Globus pallidus (tissue), 1 donor: ENCODE measurements at places on chromosomes 7 and 10.

GRCh38 chr7:123657304-123657685 lies 1.6 kb downstream of the LMOD2 start:
- no peak for DNase-seq

- no peak for DNase-seq
Measured at GRCh38 chr7:144656965-144657517, 178.8 kb downstream of the TPK1 start.

GRCh38 chr7:93194386-93194785 lies 31.9 kb downstream of the HEPACAM2 start:
- DNase-seq: no peak

DNA sequence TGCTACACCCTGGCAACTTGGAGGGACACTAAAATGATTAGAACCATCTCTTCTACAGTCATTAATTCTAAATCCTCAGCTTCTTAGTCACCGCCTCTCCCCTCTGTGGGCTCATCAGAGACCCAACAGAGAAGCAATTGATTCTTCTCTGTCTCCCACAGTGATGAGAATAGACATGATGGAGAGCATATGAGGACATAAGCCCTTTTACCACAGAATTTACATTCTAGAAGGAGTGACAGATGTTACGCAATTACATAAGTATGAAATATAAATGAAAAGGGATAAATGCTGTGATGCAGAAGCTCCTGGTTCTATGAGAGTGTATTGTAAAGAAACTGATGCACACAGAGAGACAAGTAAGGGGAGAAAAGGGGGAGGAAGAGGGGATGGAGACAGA lies 18.1 kb upstream of the ABCB5 start:
- no peak for DNase-seq

DNA sequence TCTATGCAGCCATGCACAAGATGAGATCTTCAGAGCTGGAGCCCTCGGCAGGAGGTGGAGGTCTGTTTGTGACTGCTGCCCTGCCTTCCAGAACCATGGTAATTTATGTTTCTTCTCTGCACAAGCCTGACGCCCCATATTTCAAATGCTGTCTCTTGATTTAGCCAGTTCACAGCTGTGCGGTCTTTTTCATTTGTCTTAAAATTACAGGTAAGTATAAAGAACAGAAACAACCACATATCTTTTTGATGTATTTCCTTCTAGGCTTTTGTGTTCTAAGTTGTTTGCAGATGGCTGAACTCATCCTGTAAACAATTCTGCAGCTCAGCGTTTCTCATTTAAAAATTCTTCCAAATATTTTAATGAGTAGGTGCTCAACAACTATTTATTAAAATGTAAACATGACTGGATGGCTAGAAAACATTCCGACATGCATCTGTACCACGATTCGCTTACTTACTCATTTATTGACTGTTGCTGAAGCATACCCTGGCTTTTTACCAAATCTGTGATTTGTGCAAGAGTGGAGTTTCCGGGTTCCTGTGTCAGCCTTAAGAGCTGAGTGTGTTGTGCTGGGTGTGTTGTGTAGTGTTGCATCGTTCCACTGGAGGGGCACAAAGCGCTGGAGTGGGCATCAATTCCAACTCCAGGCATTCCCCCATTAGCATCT lies 58.9 kb downstream of the PIP4K2A start:
- no peak for DNase-seq

GRCh38 chr7:105189859-105190492 lies 176.0 kb downstream of the KMT2E start:
- DNase-seq: no peak

DNA sequence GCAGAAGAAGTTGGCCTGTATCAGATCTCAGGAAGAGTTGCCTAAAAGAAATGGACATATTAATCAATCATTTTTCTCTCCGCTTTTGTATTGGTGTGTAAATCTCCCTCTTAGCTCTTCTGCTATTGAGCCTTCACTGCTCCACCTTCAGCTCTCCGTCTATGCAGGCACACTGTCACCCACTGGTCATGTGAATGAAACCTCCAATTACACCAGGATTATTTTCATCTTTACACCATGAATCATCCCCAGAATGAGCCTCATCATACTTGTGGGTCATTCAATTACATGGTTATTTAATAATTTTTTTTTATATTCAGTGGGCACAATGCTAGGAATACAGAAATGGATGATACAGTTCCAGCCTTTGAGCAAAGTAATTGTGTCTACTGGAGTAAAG lies 92.6 kb downstream of the LRRC4 start:
- no peak for DNase-seq

- DNase-seq: no peak
Measured at GRCh38 chr10:69803809-69804208, 2.1 kb downstream of the COL13A1 start.

GRCh38 chr10:29794776-29795611 lies 160.2 kb upstream of the SVIL start:
- no peak for DNase-seq

GRCh38 chr10:69052736-69053135 lies 35.2 kb upstream of the SRGN start:
- DNase-seq: no peak

DNA sequence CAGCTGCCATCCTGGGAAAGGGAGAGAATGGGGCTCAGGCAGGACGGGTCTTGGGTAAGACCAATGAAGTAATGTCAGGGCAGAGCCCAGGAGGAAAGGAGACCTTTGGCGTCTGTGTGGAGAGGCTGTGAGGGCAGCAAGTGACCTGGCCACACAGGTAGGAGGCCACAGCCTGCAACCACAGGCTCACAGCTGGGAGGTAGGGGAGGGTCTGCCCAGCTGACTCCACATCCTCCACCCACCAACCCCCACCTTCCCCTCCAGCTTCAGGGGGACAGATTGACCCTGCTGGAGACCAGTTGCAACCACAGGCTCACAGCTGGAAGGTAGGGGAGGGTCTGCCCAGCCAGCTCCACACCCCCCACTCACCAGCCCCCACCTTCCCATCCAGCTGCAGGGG lies 262.2 kb upstream of the TCERG1L start:
- DNase-seq: no peak

- no peak for DNase-seq
Measured at GRCh38 chr7:43278088-43278644, 165.7 kb downstream of the HECW1 start.

- no peak for DNase-seq
Measured at GRCh38 chr7:116800594-116800993, 61.8 kb upstream of the CAPZA2 start.

GRCh38 chr10:79068203-79068561 lies 584 bp upstream of the ZMIZ1 start:
- DNase-seq: no peak

DNA sequence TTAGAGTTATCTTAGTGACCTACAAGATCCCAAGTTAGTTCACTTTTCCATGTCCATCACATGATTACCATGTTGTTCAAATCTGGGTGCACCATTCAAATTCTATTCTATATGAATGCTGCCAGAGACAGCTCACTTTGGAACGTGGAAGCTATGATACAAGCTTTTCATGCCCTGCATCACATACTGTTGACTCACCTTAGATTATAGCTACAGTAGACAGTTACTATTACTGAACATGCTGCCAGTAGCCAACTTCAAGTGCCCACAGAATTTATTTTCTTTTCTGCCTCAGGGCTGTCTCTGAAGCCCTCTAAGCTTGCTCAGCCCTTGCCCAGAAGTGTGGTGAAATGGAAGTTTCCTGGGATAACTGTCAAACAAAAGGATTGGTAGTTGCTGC lies 231.1 kb downstream of the GPR158 start:
- no peak for DNase-seq

DNA sequence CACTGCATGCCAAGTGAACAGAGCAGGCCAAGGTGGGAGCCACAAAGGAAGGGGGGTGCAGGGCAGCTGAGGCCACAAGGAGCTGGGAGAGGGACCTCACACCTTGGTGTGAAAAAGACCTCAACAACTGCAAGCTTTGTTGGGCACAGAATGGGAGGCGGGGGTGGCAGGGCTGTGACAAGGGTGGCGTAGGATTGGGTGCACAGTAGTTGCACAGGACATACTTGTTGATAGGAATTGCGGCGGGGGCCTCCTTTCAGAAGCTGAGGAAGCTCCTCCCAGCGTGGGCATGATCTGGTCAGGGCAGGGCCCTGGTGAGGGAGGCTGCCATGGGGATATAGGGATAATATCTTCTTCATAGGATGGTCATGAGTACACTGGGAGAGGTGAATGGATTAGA lies 25.8 kb downstream of the POLL start:
- no peak for DNase-seq

DNA sequence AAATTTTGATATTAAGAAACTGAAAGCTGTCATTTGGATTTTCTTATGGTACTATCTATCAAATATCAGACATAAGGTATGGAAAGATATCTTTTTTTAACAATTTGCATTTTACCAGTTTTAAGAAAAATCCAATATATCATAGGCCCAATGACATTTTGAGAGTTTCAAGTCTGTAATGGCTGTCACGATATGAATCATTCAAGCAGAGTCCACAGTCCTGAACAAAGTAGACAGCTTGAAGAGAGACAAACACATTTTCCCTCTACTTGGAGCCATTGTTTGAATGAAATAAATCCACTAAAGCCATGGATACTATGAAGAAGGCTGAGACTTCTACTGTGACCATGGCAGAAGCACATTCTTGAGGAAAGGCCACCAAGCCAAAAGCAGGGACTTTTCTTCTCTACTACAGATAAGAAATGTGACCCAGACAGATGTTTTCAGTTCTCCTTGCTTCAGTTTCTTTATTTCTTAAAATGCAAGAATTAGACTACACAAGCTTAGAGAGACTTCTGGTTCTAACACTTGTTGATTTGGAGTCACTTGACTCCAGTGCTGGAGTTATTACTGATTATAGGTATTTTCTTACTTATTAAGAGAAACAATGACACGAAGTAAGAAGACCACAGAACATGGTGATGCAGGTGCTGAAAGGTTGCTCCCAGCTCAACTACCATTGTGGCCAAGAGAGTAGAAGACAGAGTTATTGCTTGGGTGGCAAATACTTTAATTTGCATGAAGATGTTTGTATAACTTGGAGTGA lies 429.1 kb downstream of the KIF20B start:
- no peak for DNase-seq

- no peak for DNase-seq
Measured at GRCh38 chr7:39280337-39280736, 285.9 kb upstream of the YAE1 start.
